ENCODE measurements at places on chromosomes 1 and 21.

DNA sequence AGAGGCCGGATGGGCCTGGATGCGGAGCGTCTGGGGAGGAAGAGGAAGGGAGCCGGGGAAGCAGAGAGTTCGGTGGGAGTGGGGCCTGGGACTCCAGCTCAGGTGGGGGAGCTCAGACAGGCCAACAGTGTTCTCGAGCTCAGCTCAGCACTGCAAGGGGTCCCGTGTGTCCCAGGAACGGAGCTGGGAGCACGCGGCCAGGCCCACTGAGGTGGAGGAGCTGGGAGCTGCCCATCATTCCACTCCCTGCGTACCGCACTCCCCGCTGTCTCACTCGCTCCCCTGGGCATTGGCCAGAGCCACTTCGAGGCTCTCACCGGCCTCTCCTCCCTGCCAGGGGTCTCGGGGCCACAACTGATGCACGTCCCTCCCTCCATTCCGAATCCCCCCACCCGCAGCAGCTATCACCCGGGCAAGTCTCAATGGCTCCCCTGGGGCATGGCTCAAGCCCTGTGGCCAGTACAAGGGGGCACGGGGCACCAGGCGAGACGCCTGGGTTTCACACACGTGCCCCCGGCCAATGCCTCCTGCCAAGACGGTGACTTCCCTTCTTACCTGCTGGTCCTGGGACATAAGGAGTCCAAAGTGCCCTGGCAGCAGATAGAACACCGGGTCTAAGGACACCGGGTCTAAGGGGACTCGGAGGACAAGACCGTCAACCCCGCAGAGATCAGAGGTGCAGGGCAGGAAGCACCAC, 30.3 kb upstream of the COL6A2 start:
- DNase-seq, result no peak
- H3K27ac ChIP-seq, result no peak overlapping the region
- H3K4me3 ChIP-seq, result no peak overlapping the region
- no peaks in the 10 kb centered on the region for H3K27me3 ChIP-seq

DNA sequence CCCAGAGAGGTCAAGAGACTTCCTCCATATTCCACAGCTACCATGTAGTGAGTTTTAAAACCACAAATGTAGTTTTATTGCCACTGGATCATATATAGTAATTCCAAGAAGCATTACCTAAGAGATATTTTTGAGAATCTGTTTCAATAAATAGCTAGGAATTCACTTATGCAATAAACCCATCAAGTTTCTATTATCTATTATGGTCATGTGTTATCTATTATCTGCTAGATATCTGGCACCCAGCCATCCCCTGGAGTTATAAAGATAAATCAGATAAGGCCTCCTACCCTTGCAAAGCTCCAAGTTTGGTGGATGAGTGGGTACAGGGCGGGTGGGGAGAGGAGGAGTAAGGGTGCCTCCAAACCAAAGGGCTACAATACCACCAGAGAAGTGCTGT, 10.3 kb upstream of the VWA5B1 start:
- no peak overlapping the region for H3K27ac ChIP-seq
- H3K4me1 ChIP-seq, result no peaks in the 10 kb centered on the region
- DNase-seq, result no peak
- H3K27me3 ChIP-seq, result no peaks in the 10 kb centered on the region
- no peaks in the 10 kb centered on the region for H3K36me3 ChIP-seq

- peak overlapping the region; percentile 91 for H3K27ac ChIP-seq
- no peaks in the 10 kb centered on the region for H3K36me3 ChIP-seq
- peaks cover 35% of the 10 kb centered on the region for H3K4me1 ChIP-seq
- H3K27me3 ChIP-seq, result no peaks in the 10 kb centered on the region
- peak overlapping the region; percentile 73 for H3K4me3 ChIP-seq
These were observed 79.1 kb downstream of the NDUFS5 start for GRCh38 chr1:39105061-39105840.

DNA sequence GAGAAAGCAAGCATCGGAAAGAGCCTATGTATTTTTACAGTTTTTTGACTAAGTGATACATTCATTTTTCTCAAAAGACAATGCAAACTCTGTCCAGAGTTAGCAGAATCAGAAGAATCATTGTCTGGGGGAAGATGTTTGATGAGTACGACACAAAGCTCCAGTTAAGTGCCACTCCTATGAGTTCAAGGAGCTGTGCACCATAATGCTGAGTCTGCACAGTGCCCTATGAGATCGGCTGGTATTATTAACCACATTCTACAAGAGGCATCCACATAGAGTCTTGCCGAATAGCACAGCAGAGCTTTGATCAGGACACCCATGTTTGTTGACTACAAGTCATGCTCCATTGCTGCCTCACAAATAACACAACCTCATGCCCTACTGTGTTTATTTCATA, 54.9 kb upstream of the RAP1GAP start:
- H3K4me1 ChIP-seq, result no peaks in the 10 kb centered on the region
- no peak for DNase-seq
- peaks cover 32% of the 10 kb centered on the region for H3K36me3 ChIP-seq
- no peak overlapping the region for H3K4me3 ChIP-seq

GRCh38 chr21:44767834-44768831, 33.5 kb downstream of the UBE2G2 start:
- H3K36me3 ChIP-seq, result peaks cover 8% of the 10 kb centered on the region
- no peak overlapping the region for H3K27ac ChIP-seq
- DNase-seq, result peak; percentile 55
- H3K4me1 ChIP-seq, result no peaks in the 10 kb centered on the region
- H3K4me3 ChIP-seq, result no peak overlapping the region
- H3K27me3 ChIP-seq, result no peaks in the 10 kb centered on the region

DNA sequence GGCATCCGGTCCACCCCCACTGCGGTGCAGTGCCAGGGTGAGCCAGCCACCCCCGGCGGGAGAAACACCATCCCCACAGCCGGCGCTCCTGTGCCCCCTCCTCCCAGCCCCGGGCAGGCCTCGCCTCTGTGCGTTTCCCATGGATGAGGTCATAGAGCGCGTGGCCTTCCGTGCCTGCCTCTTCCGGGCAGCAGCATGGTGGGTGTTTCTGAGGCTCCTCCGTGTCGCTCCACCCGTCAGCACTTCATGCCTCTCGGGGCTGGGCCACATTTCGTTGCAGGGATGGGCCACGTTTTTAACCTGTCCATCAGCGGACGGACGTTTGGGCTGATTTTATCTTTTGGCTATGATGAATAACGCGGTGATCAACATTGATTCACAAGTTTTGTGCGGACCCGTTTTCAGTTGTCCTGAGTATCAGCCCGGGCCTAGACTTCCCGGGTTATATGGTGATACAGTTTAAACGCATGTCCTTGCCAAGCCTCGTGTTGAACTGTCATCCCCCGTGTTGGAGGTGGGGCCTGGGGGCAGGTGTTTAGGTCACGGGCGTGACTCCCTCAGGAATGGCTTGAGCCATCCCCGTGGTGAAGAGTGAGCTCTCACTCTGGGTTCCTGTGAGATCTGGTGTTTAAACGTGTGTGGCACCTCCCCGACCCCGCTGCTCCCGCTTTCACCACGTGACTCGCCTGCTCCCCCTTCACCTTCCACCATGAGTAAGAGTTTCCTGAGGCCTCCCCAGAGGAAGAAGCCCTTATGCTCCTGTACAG, 64.8 kb downstream of the SLX9 start:
- H3K27me3 ChIP-seq, result no peaks in the 10 kb centered on the region
- H3K27ac ChIP-seq, result no peak overlapping the region
- no peak for DNase-seq
- H3K4me1 ChIP-seq, result peaks cover 2% of the 10 kb centered on the region
- H3K36me3 ChIP-seq, result no peaks in the 10 kb centered on the region

DNA sequence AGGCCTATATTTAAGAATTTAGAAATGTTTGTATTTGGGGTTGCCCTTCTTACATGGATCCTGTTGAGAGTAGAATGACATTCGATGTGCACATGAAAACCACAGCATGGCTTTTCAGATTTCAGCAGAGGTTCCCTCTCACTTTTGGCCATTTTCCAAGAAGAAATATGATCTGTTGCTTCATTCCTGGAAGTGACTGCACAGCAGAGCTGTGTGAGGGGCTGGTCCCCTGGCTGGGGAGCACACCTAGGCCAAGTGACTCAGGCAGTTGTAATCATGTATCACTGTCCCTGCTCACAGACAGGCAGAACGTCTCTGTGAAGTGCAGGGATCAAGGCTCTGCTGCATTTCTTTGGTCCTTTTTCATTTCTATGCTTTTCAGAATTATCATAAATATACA, 32.3 kb downstream of the AGT start:
- no peaks in the 10 kb centered on the region for H3K27me3 ChIP-seq
- H3K4me1 ChIP-seq, result peaks cover 26% of the 10 kb centered on the region
- peak; percentile 79 for DNase-seq
- H3K27ac ChIP-seq, result peak overlapping the region; percentile 83
- H3K36me3 ChIP-seq, result peaks cover 51% of the 10 kb centered on the region

- H3K27me3 ChIP-seq, result peaks cover 63% of the 10 kb centered on the region
- no peak overlapping the region for H3K4me3 ChIP-seq
- no peaks in the 10 kb centered on the region for H3K4me1 ChIP-seq
- no peak for DNase-seq
These were observed 104.0 kb downstream of the ZNF281 start for GRCh38 chr1:200305806-200306205.

DNA sequence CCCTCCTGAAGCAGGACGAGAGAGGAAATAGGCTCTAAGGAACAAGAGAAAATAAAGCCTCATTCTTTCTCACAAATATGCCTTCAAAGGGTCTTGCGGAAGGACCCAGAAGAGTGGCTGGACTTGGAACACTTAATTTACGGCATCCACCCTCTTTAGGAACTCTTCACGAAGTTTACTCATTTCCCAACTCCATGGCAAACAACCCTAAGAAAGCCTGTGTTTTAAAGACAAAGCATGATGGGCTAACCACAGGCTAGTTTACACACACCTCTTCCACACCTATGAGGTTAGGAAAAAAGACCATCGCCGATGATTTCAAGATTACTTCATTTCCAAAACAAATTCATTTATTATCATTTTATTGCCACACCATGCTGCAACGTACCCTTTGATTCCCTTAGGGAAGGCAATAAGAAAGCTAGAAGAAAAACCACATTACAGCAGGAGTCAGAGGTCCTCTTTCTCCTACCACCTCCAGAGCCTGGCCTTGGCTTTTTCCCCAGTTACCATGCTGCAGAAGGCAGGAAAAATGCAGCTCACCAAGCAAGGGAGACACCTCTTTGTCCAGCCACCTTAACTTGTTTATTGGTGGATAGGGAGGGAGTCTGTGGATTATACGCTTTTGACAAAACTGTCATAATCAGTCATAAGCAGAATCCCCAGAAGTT, 29.6 kb downstream of the CHI3L2 start:
- H3K27ac ChIP-seq, result no peak overlapping the region
- H3K4me1 ChIP-seq, result no peaks in the 10 kb centered on the region
- H3K4me3 ChIP-seq, result no peak overlapping the region
- peaks cover 41% of the 10 kb centered on the region for H3K27me3 ChIP-seq
- H3K36me3 ChIP-seq, result no peaks in the 10 kb centered on the region
- no peak for DNase-seq

DNA sequence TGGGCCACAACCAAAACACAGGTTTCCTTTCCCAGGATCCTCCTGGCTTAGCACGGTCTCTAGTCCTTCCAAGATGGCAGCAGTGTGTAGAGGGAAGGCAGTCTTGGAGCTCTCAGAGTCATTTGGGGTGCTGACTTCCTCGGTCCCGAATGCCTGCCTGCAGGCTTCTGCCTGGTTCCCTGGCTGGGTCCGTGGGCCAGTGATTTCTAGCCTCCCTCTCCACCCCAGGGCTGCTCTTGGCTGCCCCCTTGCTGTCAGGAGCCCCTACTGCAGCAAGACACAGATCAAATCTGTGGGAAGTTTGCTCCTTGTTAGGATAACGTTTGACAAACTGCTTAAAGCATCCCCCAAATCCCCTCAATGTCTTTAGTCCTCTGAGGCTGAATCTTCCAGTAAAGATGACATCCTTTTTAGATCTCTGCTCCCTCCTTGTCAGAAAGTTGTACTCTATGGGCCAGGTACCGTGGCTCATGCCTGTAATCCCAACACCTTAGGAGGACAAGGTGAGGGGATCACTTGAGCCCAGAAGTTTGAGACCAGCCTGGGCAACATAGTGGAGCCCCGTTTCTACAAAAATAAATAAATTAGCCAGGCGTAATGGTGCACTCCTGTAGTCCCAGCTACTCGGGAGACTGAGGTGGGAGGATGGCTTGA, 272.5 kb downstream of the RRAGC start:
- no peaks in the 10 kb centered on the region for H3K36me3 ChIP-seq
- no peak overlapping the region for H3K27ac ChIP-seq
- DNase-seq, result peak; percentile 64
- no peaks in the 10 kb centered on the region for H3K27me3 ChIP-seq
- H3K4me1 ChIP-seq, result no peaks in the 10 kb centered on the region

DNA sequence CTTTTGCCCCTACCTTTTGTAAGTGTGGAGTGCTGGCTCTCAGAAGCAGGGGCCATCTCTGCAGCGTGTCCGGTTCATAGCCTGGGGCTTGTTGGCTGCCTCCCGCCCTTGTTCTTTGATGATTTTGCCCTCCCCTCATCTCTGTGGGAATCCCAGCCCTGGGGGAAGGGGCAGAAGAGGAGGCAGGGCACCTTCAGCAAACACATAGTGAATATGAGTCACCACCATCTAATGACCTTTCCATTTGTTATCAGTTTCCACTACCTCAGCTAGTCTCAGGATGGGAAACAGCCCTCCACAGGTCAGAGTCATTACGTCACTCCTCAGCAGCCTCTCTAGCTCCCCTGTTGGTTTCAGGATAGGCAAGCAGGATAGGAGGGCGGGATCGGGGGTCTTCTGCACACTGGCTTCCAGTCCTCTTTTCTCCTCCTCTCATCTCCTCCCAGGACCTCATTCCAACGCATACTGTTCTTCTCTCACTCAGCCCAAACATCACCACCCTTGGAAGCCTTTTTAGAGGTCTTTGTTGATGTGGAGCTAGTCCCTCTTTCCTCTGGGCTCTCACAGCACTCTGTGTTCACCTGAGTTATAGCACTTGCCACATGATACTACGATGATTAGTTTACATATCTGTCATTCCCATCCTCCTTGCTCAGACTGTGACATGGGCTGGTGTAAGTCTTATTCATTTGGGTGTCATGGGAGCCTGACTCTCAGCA, 15.8 kb downstream of the GADD45A start:
- H3K4me1 ChIP-seq, result peaks cover 13% of the 10 kb centered on the region
- H3K4me3 ChIP-seq, result no peak overlapping the region
- H3K36me3 ChIP-seq, result peaks cover 6% of the 10 kb centered on the region
- H3K27ac ChIP-seq, result peak overlapping the region; percentile 85
- no peaks in the 10 kb centered on the region for H3K27me3 ChIP-seq

DNA sequence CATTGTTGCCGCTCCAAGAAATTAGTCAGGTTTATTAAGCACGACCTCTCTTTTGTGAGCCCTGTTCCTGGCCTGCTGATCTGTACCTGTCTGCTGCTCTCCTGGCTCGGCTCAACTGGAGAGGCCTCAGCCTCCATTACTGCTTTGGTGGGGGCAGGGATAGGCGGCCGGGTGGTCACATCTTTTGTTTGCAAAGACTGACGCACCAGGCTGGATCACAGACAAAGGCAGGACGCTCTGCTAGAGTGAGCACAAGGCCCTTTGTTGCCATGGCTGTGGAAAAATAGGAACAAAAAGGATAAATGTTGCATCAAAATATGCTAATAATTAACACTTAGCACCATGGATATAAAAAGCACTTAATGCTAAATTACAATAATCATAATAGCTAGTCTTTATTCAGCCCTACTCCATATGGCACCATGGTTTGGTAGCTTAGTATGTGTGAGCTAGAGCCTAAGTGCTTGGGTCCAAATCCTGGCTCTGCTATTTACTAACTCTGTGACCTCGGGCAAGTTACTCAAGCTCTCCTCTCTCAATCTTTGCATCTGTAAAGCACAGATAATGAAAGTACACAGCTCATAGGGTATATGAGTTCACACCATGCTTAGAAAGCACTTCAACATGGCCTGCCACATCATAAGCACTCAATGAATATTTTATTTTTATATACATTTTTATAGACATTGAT, 28.9 kb upstream of the HPDL start:
- H3K4me3 ChIP-seq, result no peak overlapping the region
- no peak for DNase-seq
- H3K27me3 ChIP-seq, result no peaks in the 10 kb centered on the region
- H3K27ac ChIP-seq, result no peak overlapping the region
